ENCODE measurements at places on chromosomes 7 and 10.

DNA sequence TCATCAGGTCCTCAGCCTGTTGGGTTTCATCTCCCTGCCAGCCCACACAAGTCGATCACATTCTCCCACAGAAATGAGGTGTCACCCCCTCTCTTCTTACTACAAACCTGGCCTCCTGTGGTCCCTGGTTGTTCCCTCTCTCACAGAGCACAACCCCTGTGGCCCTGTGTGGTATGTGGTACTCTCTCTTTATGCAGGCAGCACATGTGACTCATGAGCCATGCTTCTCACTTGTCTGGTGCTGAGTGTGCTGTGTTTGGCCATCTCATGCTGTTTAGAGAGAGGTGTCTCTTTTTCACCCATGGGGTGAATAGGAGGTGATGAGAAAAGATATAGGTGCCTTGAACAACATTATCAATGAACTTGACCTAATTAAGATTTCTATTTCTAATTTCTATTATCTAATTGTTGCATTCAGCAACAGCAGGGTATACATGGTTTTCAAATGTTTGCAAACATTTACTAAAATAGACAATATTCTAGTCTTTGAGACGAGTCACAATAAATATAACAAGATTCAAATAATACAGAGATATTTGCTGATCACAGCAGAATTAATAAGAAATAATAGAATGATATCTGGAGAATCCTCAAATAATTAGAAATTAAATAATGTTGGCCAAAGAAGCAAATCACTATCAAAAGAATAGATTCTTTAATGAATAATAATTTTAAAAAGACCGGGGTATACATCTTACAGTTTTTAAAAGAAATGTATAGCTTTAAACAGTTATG is 633.8 kb upstream of the IGFBP3 start:
- no peak for DNase-seq

DNA sequence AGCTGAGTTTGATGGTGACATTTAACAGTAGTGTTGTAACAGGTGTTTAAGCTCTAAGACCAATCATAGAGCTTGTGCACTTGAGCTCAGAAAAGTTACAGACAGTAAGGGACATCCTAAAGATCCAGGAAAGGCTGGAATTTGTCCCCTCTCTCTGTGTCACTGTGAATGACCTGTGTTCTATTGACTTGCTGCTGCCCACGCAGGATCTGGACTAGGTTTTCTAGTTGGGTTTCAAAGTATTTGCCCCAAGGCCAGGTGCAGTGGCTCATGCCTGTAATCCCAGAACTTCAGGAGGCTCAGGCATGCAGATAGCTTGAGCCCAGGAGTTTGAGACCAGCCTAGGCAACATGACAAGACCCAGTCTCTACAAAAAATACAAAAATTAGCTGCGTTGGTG is 17.1 kb downstream of the AOC1 start:
- DNase-seq = no peak

- DNase-seq = no peak
Observed at GRCh38 chr7:111853201-111853990, 291.1 kb upstream of the IMMP2L start.

- DNase-seq = no peak
Observed at GRCh38 chr7:151385626-151386300, 24.1 kb downstream of the WDR86 start.

DNA sequence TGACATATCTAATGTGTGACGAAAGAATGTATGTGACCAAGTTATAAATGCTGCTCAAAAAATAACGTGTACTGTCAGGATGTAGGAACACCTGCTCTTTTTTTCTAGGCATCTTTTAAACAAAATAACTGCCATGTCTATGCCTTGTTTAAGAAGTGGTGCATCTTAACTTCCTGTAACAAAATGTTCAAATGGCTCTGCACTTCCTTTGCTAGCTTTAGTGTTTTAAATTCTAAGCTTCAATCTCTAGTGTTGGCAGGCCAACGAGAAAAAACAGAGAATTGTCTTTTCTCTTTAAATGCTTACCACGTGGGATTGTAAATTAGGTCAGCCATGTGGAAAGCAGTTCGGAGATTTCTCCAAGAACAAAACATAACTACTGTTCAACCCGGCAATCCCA is 14.6 kb upstream of the PDSS1 start:
- no peak for DNase-seq

- no peak for DNase-seq
Observed at GRCh38 chr7:66050990-66051448, 24.6 kb upstream of the ASL start.

DNA sequence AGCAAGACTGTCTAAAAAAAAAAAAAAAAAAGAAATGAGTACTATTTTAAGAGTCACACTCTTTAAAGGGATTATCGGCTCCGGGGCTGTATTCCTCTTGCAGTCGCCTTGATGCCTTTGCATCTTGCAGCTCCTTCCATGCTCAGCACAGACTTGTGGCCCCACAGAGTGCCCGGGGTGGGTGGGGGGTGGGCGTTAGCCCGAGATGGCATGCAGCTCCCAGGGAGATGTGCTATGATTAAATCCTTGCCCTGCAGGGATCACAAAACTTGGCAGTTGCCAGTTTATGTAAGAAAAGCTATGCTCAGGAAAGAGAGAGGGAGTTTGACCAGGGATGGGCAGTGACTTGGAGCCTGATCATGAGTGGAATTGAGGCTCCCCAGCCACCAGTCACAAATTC is 81.9 kb downstream of the CCDC3 start:
- DNase-seq = no peak

- DNase-seq = no peak
Observed at GRCh38 chr10:62083412-62084267, 182.1 kb downstream of the ARID5B start.

DNA sequence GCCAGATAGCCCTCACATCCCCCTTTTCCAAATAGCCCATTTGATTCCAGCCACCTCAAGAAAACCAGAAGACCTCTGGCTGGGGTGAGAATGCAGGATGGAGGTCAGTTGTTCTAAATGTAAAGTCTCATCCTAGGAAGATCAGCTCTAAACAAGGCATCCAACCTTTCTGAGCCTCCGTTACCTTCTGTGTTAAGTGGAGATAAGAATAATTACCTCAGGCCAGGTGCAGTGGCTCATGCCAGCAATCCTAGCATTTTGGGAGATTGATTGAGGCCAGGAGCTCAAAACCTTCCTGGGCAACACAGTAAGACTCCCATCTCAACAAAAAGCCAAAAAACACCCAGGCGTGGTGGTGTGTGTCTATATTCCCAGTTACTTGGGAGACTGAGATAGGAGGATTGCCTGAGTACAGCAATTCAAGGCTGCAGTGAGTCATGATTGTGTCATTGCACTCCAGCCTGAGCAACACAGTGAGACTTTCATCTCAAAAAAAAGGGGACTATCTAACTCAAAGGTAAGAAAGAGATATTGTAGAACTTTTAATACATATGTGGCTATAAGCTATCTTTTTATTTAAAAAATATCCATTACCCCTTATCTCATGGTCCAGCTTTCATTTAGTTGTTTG is 43.5 kb downstream of the PRTFDC1 start:
- no peak for DNase-seq

- DNase-seq = no peak
Observed at GRCh38 chr7:96962221-96962885, 43.0 kb upstream of the DLX6 start.

DNA sequence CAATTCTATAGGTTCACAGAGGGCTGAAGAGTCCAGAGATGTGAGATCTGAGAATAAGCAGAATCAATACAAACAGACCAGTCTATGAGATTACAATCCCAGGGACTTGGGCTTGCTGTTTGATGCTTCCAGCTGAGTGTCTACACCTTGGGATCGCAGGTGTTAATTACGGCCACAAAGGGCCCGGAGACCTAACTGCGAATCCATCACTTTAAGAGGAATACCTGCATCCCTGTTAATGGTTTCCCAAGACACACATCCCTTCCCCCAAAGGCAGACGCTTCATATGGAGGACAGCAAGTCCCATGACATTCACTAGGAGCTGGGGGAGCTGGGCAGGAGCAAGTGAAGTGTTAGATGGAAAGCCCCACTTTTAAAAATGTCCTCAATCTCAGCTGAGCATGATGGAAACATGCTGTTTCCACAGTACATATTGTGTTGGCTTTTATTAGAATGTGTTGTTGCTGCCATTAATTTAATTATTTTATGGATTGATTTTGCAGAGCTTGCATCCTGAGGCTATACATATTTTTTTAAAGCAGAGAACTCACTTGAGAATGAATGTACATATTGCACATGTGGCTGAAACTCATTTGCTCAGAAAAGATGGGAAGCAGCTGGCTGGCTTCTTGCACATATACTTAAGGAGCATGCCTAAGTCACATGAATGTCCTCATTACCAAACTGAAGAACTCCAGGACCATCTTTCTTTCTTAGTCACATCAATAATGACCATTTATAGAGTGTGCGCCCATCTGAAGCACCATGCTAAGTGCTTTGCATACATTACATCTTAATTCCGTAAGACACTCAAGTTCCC is 151.3 kb downstream of the NEBL start:
- no peak for DNase-seq

DNA sequence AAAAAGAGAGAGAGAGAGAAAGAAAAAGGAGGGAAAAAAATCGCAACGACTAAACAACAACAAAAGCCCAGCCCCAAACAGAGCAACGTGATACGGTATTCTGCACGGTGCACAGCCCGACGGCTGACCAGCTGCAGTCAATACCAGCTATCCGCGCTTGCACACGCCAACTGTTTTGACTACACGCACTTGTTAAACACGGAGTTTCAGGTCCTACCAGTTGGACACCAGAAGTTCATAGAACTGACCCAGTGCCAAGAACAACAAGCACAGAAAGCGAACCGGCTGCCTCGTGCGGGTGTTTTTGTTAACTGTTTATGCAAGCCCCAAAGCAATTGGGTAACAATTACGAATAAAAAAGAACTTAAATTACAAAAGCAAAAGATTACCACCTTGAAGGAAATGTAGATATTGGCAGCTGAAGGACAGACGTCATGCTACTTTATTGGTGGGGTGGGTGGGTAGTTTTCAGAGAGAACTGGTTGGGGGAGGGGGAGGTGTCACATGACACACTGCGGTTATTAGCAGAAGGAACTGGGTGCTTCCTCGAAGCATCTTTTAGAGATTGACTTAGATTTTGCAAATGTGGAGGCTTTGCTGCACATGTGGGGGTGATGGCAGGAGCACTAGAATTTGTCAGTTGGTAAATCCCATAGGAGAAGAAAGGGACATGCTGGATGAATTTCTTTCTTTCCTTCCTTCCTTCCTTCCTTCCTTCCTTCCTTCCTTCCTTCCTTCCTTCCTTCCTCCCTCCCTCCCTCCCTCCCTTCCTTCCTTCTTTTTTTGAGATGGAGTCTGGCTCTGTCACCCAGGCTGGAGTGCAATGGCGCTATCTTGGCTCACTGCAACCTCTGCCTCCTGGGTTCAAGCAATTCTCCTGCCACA is 110.6 kb upstream of the EFCAB10 start:
- no peak for DNase-seq

- no peak for DNase-seq
Observed at GRCh38 chr7:2941216-2941859, 97.2 kb upstream of the GNA12 start.

Data from neuronal stem cell (in vitro differentiated cells).